NCI-H1436 treated with DMSO at 0.1 percent for 48 hours (cell line): ENCODE measurements at places on chromosomes 12 and 14.

DNA sequence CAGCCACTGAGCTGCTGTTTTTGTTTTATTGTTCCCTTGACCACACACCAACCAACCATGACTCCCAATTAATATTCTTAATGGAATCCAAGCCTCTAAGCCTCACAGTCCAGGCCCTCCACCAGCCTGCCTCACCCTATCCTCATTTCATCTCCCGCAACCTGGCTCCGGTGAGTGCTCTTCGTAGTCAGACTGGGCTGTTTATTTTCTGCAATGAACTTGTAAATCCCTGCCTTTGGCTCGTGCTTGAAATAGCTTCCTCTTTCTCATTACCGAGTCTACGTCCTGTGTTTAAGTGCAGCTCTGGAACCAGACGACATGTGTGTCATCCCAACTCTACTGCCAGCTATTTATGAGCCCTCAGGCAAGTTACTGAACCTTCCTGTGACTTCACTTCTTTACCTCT is 12.4 kb upstream of the ETFBKMT start:
- DNase-seq = no peak

GRCh38 chr12:96044943-96045290 is 9.5 kb upstream of the LTA4H start:
- DNase-seq = no peak

- DNase-seq = no peak
These were observed 103.3 kb downstream of the NCOR2 start for GRCh38 chr12:124464062-124464461.

- DNase-seq = no peak
These were observed 181.6 kb upstream of the FOXN3 start for GRCh38 chr14:89598548-89599186.

- no peak for DNase-seq
These were observed 1007.4 kb upstream of the NOVA1 start for GRCh38 chr14:27605282-27605681.

DNA sequence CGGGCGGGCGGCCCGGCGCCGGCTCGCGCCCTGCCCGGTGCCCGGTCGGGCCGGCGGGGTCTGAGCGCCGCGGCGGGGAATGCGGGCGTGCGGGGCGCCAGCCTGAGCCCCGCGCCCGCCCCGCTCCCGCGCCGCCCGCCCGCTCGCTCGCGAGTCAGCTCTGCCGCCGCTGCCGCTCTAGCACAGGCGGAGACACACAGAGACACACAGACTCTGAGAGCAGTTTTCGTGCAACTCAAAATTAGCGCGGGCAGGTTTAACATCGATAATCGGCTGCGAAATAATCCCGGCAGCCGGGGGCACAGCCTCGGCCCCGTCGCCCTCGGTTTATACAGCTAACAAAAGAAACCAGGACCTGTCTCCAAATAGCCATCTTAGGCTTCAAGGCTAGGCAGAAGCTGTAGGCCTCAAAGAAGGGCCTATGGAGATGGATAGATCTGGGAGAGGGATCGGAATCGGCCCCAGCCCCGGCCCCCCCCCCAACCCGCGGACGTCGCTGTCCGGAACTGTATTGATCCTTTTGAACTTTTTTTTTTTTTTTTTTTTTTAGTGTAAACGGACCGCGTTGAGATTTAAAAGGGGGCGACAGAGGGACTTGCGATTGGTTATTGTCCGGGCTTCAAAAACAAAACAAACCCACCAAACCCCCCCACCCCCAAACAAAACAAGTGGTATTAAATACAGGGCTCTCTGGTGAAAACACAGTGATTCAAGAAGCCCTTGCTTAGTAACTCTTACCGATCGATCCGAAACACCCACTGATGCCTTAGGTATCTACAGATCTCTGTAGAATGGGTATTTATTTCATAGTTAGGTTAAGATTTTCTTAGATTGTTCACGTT is 1.1 kb downstream of the ARID2 start:
- DNase-seq = no peak

DNA sequence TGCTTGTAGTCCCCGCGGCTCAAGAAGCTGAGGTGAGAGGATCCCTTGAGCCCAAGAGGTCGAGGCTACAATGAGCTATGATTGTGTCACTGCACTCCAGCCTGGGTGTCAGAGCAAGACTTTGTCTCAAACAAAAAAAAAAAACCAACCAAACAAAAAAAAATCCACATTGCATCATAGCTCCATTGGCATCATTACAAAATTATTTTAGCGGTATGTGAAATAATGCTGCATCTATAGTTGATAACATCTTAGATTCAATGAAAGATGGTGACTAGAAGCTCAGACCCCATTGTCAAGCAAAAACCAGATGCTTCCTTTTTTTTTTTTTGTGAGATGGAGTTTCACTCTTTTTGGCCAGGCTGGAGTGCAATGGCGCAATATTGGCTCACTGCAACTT is 14.8 kb upstream of the PTHLH start:
- no peak for DNase-seq

GRCh38 chr14:74656964-74657363 is 44.9 kb upstream of the LTBP2 start:
- DNase-seq = no peak

DNA sequence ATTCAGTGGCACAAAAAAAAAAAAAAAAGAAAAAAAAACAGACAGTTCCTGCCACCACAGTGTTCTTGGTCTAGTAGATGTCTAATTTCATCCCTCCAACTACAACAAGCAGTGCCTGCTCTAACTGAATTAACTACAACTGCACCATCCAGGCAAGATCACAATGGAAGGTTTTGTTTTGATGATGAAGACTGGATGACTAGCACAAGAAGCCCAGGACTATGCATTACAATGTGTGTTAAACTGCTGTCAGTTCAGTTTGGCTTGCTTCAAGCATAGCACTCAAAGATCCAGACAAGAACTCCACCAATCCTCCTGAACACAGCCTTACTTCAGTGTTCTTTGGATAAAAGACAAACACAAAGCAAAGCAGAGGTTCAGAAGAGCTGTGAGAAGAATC is 279.9 kb downstream of the GRIN2B start:
- no peak for DNase-seq

- no peak for DNase-seq
These were observed 227.2 kb downstream of the DACT1 start for GRCh38 chr14:58864751-58865513.

DNA sequence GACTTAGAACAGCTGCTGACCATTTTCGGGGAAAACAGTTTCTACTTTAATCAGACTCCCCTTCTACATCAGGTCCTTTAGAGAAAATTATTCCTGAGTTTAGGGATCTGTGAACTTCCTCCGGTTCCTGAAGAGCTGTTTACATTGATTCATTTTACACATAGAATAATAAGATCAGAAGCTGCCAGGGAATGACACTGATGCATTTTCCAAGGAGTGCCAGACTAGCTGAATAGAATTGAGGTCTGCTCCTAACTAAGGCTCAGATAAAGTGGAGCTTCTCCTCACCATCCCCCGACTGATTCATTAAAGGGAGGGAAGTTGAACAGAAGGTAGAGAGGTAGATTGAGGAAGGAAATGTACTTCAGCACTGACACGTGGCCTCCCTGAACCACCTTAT is 41.9 kb upstream of the PSMA6 start:
- DNase-seq = no peak

DNA sequence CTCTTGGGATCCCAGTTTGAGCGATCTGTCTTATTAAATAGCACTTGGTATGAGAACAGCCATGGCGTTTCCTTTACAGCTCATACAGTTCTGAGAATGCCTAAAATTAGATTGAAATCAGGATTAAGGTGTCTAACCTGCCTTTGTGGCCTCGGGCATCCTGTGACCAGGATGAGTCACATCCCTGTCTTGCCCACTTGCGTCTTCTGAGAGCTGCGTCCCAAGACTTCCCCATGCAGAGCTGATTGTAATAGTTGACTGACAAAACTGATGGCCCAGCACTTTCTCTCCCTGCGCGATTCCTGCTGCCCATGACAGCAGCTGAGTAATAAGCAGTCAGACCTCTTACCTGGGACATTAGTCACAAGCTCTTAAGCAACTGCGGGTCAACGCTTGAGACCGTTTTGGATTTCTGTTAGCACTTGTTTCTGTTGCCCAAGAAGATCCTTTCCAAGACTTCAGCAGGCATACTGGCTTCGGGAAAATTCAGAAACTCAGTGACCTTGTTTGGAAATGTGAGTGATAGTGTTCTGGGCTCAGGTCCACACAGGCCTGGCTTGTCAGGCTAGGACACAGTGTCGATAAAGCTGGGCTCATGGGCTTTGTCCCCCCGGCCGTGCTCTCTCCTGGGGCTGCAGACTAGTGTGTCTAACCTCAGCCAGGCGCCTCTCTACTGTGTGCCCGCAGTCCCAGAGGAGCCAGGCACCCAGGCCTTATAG is 169.9 kb upstream of the HIF1A start:
- no peak for DNase-seq

GRCh38 chr14:100771121-100771800 is 44.6 kb downstream of the DLK1 start:
- no peak for DNase-seq

GRCh38 chr12:108879615-108880254 is at the start of gene DAO:
DAO (plus strand) TSS chr12:108880092; CDS start chr12:108885007, 4,915 bp downstream.
- DNase-seq = no peak

- DNase-seq = no peak
These were observed 8.5 kb upstream of the SLC6A13 start for GRCh38 chr12:271161-271560.

DNA sequence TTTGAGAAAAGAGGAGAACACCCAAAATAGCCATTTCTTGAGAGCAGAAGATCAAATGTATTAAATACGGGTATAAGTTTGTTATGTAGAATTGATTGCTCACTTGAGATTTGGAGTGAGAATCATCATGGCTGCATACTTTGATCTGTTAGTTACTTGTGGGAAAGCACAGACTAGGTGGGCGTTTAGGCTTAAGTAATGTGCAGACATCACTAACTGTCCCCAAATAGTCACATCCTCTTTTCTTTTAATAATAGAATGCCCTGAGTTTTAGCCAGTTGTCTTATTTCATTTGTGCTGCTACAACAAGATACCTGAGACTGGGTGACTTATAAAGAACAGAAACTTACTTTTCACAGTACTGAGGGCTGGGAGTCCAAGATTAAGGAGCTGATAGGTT is 14.3 kb upstream of the GTF2A1 start:
- DNase-seq = no peak

- no peak for DNase-seq
These were observed 87.6 kb upstream of the CLMN start for GRCh38 chr14:95407354-95407753.

DNA sequence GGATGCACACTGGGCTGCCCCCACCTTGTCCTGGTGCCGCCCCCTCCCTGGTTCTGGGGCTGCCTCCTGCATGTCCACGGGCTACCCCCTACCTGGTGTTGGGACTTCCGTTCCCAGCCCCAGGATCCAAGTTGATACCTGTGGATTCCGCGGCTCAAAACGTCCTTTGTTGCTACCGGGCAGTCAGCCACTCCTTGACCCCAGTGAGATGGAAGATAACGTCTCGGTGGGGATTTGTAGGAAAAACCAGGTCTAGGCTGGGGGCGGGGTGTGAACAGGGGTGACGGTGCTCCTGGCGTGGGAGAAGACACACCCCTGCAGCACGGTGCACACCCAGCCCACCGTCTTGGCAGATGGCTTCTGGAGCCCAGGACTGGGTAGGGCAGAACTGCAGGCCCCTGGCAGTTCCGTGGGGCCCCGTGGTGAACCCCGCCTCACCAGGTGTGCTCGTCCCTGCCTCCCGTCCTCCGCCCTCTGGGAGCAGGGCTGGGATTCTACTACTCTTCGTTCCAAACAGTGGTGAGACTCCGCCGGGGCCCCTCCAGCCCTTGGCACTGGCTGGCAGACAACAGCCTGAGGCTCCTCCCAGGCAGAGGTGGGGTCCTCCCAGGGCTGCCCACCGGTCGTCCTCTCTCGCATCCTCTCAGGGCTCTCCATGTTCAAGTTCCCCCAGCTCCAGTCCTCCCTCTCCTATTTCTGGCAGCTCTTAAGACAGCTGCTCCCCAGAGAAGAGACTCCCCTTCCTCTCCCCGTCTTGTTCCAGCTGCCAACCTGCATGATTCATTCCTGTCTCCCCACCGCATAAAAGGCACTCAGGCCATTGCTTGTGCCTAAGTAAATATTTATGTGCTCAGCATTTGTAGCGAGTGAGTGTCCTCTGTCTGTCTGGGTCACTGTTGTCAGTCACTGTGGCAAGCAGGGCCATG is 75.5 kb downstream of the FBXL14 start:
- DNase-seq = no peak
